ENCODE measurements at places on chromosomes 4 and X.

- DNase-seq, result peak; percentile 15
These were observed 8.8 kb downstream of the PPM1K start for GRCh38 chr4:88275516-88275915.

GRCh38 chr4:39526765-39527295 is 409 bp downstream of the UGDH start:
- DNase-seq, result peak; percentile 24

- peak; percentile 9 for DNase-seq
These were observed 229.2 kb upstream of the ARSJ start for GRCh38 chr4:114208574-114209151.

- DNase-seq, result peak; percentile 54
These were observed 2.1 kb upstream of the PITX2 start for GRCh38 chr4:110624904-110625494.

DNA sequence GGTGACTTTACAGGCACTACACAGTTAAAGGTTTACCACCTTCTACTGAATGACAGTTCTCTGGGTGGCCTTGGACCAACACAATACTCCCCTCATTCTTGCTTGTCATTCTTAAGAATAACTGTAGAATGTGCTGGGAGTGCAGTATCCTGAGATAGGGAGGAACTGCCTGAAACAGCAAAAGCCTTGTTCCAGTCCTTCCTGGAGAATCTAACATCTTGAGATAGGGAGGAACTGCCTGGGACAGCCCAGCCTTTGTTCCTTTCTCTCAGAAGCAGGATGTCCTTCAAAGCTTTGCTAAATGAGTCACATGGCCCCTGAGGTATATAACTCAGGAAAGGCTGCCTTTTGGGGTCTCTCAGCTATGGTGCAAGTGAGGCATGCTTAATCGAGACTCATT is 145.7 kb upstream of the MBNL3 start:
- DNase-seq, result no peak

GRCh38 chr4:114807357-114807756 is 208.8 kb downstream of the UGT8 start:
- no peak for DNase-seq

GRCh38 chr4:157792716-157793115 is 380.1 kb downstream of the GASK1B start:
- peak; percentile 11 for DNase-seq

GRCh38 chr4:77022560-77023179 is 53.1 kb downstream of the CCNI start:
- DNase-seq, result peak; percentile 90

GRCh38 chr4:166324321-166324720 is 451.3 kb downstream of the TLL1 start:
- peak; percentile 7 for DNase-seq

- DNase-seq, result peak; percentile 61
These were observed 523.0 kb downstream of the ANKRD50 start for GRCh38 chr4:124189545-124189944.

DNA sequence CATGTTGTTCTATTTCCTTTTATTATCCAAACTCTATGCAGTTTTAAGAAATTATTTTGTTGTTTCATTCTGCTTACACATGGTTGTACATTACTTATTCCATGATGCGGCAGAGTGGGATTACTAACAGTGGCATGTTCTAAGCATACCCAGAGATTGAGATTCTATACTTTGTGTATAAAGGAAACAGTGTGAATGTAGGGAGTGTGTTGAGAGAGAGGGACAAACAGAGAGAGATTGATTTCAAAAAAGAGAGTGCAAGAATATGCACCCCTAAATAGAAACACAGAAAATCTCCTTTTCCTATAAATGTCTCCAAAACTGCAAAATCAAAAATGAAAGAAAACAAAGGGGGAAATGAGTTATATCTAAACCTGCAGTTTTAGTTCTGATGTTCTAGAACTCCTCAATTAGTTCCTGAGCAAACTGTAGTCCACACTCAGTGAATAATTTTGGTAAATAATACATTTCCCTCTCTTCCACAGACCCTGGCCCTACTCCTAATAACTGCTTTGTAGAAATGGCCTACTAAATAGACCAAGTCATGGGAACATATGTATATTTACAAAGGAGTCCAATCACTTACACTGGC is 31.0 kb downstream of the SLC9B1 start:
- no peak for DNase-seq

DNA sequence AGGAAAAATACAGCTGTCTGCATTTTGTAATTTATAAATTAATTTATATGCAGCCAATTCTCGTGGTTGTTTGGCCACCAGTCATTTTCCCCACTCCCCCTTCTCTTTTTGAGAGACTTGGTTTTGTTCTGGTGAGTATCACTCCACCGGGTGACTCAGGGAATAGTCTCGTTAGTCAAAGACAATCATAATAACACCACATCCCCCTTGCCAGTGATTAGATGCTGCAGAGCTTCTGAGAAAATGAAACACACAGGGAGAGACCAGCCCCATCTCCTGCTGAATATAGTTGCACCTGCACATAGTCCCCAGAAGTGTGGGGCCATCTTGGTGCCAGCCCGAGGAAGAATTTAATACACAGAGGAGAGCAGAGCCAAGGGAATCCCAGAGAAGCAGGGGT is 8.0 kb upstream of the FNIP2 start:
- DNase-seq, result peak; percentile 31

- no peak for DNase-seq
These were observed 31.2 kb upstream of the RAB40A start for GRCh38 chrX:103550415-103551051.

DNA sequence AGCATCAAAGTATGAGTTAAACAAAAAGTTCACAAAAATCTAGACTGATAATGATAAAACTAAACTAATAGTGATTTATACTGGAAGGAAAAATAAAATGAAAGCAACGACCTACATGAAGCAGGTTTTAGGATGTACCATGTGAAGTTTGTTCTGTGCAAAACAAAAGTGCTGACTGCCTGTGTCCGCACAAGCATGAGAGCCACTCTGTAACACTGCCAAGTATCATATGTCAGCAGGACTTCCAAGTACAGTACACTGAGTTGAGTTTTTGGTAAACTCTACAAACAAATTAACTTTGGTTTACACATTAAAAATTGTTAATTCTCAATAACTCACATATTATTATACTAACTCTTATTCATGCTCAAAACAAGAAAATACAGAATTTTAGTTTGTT is 459.0 kb downstream of the PDGFC start:
- peak; percentile 66 for DNase-seq

DNA sequence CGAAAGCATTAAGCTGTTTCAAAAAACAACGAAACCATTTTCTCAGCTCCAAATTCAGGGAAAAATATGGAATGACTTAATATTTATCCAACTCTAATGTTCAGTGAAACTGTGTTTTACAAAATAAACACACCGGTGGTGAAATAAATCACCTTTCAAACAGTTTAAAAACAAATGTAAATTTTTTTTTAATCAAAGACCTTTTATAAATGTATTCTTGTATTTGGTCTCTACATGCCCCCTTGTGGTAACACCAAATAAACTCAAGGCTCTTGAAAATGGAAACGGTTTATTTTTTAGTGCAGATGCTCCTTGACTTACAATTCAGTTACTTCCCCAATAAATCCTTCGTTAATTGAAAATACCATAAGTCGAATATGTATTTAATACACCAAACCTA is 45.8 kb upstream of the ITM2A start:
- peak; percentile 18 for DNase-seq

DNA sequence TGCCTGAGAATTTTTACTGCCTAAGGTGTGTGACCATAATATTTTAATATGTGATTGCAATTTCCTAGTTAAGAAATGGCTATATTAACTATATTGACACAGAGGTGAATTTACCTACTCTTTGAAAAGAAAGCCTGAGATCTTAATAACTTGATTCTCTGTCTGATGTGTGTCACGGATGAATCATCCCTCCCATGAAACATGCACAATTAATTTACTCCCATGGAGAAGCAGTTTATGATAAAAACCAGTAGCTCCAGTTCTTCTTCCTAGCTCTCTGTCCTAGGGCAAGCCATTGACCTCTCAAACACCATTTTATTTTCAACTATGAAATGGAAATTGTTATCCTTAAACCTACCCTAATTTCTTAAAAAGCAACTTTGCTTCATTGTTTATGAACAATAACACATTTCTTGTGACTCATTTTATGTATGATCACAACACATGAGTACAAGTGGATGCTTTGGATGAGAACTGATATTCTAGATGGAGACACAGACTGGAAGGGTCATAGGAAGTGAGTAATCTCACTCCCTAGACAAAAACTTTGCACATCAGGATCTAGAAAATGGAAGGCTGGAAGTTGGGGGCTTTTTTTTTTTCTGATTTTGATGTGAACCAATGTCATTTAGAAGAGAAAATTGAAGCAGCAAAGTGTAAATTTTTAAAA is 438.3 kb downstream of the GPAT3 start:
- no peak for DNase-seq

DNA sequence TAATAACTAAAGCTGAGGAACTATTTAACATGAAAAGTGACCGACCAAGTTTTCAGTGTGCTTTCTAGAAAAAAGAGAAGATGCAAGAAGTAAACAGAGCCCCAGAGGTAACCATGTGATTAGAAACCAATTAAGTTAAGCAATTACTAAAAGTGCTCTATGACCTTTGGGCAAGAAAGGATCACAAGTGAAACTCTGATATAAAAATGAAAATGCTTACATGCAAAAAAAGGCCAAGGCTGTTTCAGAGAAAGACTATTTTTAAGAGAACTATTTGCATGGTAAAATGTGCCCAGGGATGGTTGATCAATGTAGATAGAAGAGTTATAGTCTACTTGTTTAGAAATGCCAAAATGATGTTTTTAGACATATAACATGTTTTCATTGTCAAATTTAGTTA is 22.0 kb downstream of the KLHL15 start:
- no peak for DNase-seq

GRCh38 chrX:113399506-113400192 is 559.0 kb upstream of the AMOT start:
- peak; percentile 22 for DNase-seq

GRCh38 chr4:83125738-83126141 is 11.2 kb upstream of the PLAC8 start:
- no peak for DNase-seq

DNA sequence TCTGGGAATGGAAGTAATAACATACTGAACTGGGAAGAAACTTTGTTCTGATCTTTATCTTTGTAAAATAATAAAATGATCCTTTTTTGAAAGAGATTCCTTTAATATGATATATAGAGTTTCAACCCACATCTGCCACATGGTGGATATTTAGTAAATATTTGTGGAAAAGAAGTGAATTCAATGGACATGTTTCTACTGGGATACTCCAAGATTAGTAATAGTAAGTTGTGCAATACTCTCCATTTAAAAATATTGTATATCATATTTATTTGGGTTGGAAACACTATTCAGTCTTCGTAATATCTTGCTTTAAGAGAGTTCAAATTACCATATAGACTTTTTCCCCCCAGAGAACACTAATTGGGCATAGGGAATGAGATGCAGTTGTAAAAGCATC is 17.8 kb upstream of the ARSJ start:
- DNase-seq, result no peak

DNA sequence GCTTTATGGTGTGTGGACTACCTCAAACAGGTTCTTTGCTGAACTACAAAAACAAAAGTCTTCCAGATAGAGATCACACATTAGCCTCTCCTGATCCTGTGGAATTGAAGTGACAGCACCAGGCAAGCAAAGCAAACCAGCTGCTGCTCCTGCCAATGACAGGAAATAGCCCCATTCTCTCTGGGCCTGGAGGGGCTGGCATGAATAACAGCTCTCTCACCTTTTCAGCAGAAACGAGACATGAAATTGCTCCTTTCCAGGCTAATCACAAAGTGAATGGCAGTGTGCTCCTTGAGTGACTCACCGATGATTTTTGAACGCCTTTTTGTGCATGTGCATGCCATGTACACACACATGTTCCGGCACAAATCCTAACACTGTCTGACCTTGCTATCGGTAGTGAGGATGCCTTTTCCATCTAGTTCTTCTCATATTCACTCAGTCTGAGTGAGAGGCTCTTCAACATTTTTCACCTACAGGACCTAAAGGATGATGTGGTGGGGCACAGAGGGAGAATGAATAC is 24.4 kb downstream of the MFAP3L start:
- DNase-seq, result no peak

DNA sequence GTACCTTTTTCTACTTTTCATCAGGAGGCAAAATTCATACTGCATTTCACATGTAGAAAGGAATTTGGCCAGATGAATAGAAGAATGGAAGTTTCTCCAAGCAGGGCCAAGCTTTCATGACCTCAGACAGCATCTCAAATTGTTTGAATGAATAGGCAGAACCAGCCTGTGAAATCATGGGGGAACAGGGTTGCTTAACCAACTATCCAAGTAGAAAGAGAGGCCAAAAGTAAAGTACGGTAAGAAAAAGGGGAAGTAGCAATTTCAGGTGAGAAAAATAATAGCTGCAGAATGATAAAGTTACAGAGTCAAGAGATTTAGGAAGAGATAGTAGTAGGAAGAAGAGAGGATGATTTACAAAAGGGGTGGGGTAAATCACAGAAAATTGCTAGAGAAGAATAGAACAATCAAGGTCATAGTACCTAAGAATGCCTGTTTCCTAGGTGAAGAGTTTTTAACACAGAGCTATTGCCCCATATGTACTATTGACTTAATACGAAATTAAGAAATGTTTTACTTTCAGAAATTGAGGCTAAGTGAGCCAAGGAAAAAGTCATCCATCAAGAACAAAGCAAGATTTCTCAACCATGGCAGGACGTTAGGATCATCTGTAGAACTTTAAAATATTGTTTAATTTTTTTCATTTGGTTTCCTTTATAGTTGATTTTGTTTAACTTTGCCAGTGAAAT is 177.1 kb upstream of the TET2 start:
- DNase-seq, result no peak

DNA sequence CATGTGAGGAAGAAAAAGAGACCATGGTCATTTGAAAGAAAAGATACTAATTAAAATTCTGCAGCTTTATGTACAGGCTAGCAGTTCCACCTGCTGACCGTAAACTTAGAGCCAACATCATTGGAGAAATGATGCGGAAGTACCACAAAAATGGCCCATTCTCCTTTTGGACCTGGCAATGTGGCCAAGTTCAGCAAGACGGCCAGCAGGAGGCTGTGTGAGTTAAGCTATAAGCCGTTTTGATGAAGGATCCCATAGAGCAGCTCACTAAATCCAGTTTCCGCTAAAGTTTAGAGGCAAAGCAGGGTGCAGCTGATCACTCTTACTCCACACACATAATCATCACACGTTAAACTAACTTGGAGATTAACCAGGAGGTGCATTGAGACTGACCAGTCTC is 133.8 kb downstream of the LDB2 start:
- DNase-seq, result peak; percentile 38

- no peak for DNase-seq
These were observed 152.2 kb downstream of the MGST2 start for GRCh38 chr4:139817657-139818452.

GRCh38 chr4:16227462-16227868 is 1.2 kb upstream of the TAPT1 start:
- DNase-seq, result peak; percentile 25

DNA sequence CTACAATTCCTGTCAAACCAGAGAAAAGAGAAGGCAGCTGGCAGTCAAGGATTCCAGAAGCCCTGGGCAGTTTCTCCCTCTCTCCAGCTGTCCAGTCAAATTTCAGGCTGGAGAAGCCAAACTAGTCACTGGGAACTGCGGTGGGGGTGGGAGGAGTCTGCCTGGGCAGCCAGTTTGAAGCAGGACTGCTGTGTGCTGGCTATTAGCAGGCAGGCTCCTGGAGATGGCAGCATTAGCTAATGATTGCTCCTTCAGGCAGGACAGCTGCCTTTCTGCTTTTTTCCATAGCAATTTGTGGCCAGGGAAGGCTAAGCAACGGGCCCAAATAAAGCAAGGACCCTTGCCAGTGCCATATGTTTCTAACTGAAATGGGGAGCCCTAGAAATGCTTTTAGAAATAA is 44.7 kb upstream of the FGF13 start:
- DNase-seq, result peak; percentile 41

All from iris pigment epithelial cell (primary cell).